CD4-positive, alpha-beta memory T cell (primary cell): ENCODE measurements at places on chromosomes 11 and 22. TPM values are rescaled to one million over a fixed set of nuclear protein-coding genes. Genes with fewer than 3 reads are reported as not detected.

- peaks cover 12% of the 10 kb centered on the region for H3K4me1 ChIP-seq
- peaks cover 76% of the 10 kb centered on the region for H3K36me3 ChIP-seq
- H3K27me3 ChIP-seq = no peaks in the 10 kb centered on the region
- H3K27ac ChIP-seq = no peak overlapping the region
Observed at GRCh38 chr11:2975594-2975993, 16.5 kb downstream of the NAP1L4 start.

GRCh38 chr11:29809121-29809520 is 207.7 kb downstream of the KCNA4 start:
- H3K4me3 ChIP-seq = no peak overlapping the region
- no peaks in the 10 kb centered on the region for H3K27me3 ChIP-seq
- no peak for DNase-seq
- H3K36me3 ChIP-seq = no peaks in the 10 kb centered on the region
- H3K4me1 ChIP-seq = no peaks in the 10 kb centered on the region

- H3K27me3 ChIP-seq = no peaks in the 10 kb centered on the region
- H3K4me1 ChIP-seq = peaks cover 12% of the 10 kb centered on the region
- H3K4me3 ChIP-seq = peak overlapping the region; percentile 96
- peaks cover 3% of the 10 kb centered on the region for H3K36me3 ChIP-seq
Observed at GRCh38 chr11:64810891-64811272, 531 bp upstream of the MEN1 start.

GRCh38 chr11:110081462-110082376 is 11.5 kb upstream of the ZC3H12C start:
- no peak for DNase-seq
- H3K36me3 ChIP-seq = no peaks in the 10 kb centered on the region
- H3K27ac ChIP-seq = no peak overlapping the region

GRCh38 chr11:60984636-60985035 is 13.2 kb downstream of the CD6 start:
- H3K27me3 ChIP-seq = no peaks in the 10 kb centered on the region
- peaks cover 96% of the 10 kb centered on the region for H3K4me1 ChIP-seq
- peaks cover 19% of the 10 kb centered on the region for H3K36me3 ChIP-seq
- H3K4me3 ChIP-seq = no peak overlapping the region

- no peaks in the 10 kb centered on the region for H3K4me1 ChIP-seq
- H3K27ac ChIP-seq = no peak overlapping the region
- H3K36me3 ChIP-seq = no peaks in the 10 kb centered on the region
- DNase-seq = no peak
- H3K27me3 ChIP-seq = no peaks in the 10 kb centered on the region
Observed at GRCh38 chr11:57444362-57445121, 15.8 kb upstream of the RTN4RL2 start.

PICK1 gene
- total RNA-seq = 28.0 TPM

OR4C15 gene
- not detected for total RNA-seq

ESAM gene
- total RNA-seq = 1.8 TPM
